Stimulated activated CD4-positive, alpha-beta T cell treated with anti-CD3 and anti-CD28 coated beads, Interleukin-4, amount 100 ng/mL, for 4 hours (primary cell): ENCODE measurements at places on chromosomes 6 and 20.

GRCh38 chr6:139587469-139587868, 213.0 kb upstream of the CITED2 start:
- DNase-seq, result no peak

GRCh38 chr6:8828376-8828775, 393.0 kb upstream of the SLC35B3 start:
- DNase-seq, result no peak

- DNase-seq, result no peak
These were observed 139.9 kb downstream of the MOXD1 start for GRCh38 chr6:132261354-132261753.

GRCh38 chr6:169963581-169964297, 212.3 kb downstream of the ERMARD start:
- DNase-seq, result no peak

GRCh38 chr6:167226383-167226685, 64.8 kb upstream of the UNC93A start:
- DNase-seq, result no peak

DNA sequence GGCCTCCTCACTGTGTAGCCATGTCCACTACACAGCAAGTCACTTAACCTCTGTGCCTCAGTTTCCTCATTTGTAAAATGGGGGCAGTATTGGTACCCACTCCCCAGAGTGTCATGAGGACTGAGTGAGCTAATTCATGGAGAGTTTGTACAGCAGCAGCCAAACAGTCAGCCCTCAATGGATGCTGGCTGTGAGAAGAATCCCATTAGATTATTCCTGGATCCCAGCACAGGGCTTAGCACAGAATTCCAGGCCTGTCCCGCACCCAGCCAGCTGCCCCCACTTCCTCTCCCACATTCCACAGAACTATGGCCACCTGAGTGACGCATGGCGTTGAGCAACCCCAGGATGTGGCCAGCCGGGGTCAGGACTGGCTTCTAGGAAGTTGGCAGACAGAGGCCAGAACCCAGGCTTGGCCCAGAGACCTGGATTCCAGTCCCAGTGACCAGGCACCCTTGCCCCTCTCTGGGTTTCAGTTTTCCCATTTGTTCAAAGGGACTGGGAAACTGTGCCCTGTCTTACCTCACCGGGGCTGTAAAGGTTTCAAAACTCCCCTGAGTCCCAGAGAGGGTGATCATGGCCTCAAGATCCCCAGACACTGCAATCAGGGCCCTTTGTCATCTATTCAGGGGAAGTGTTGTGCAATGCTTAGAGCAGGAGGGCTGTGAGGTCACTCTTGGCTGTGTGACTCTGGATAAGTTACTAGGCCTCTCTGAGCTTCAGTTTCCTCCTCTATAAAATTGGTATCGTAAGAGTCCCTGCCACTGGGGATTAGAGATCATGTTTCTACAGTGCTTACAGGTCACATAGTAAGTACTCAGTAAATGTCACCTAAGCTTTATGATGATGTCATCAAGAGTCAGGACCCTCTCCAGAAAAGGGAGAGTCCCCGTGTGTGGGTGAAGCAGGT, 3.0 kb upstream of the TGM2 start:
- no peak for DNase-seq

DNA sequence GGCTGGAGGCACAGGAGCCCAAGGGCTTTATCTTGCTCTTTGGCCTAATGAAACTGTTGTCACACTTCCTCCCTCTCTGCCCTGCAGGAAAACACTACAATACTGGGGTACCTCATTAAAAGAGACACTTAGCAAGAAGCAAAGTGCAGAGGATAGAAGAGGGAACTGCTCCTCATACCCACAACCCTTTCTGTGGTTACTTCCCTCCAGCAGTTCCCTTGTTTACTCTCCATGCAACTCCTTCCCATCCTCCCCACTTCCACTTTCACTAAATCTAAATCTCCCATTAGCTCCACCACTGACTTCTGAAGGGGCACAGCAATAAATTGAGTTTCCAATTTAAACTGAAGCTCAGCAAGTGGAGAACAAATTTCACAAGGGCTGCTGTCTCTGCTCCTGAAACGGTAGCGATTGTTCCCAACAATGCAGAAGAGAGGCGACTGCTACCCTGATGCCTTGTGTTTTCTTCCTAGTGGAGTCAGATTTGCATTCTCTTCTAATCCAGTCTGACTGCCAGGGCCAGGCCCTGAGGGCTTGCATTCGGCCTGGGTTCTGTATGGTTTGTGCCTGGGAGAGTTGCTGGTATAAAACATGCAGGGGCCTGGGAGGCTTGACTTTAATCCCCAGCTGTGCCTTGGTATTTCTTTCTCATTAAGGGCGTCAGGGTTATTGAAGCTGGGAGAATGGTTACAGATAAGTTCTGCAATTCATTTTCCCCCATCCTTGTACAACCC, 454.7 kb downstream of the TFAP2B start:
- DNase-seq, result no peak

DNA sequence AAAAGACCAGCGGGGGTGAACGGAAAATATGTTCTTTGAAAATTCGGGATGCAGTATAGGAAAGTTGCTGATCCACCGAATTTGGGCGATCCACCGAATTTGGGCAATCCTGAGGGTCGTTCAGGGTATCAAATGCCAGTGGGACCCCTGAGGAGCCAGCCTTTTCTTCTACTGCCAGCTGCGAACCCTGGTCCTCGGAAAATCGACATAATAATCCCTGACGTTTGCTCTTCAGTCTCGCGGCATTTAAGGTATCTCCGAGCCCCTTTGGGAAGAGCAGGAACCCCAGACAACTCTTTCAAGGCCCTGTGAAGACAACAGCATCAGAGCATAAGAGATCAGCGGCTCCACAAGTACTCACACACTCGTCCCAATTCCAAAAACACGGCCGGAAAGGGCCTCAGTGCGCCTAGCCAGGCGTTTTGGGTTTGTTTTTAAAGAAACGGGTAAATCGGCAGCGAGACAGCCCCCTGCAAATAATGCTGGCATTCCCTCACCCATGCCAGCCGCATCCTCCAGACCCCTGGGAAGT, 1.0 kb downstream of the SIM1 start:
- DNase-seq, result no peak

DNA sequence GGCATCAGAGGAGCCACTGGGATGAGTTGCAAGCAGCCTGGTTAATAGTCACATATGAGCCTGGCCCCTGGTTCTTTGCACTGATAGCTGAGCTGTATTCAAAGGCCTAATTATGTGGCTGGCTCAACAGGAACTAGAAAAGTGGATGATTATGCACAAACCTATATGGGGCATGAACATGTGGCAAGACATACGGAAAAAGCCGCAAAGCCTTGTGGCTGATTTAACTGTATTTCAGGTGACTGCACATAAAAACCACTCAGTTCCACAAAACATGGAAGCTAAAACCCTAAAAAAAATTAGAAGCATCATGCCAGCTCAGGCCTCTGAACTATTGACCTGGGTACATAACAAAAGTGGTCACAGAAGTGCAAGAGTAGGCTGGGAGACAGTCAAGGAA, 13.0 kb upstream of the MUC22 start:
- DNase-seq, result no peak

GRCh38 chr6:36312854-36313648, 23.6 kb downstream of the BNIP5 start:
- no peak for DNase-seq

DNA sequence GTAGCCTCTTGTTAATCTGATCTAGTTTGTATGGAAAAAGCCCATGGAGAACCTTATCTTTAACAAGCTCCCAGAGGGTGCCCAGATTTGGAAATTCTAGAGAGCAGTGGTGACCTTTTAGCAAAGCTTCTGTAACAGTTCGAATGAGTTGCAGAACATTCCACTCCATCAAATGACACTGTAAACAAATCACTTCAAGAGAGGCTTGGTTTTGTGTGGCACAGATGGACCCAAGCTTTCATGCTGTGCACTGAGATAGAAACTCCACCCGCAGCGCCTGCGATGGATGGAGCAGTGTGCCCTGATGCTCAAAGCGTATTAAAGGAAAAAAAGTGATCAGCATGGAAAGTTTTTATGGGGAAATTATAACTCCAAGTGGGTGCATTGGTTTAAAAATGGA, 55.1 kb upstream of the ISM1 start:
- DNase-seq, result no peak

DNA sequence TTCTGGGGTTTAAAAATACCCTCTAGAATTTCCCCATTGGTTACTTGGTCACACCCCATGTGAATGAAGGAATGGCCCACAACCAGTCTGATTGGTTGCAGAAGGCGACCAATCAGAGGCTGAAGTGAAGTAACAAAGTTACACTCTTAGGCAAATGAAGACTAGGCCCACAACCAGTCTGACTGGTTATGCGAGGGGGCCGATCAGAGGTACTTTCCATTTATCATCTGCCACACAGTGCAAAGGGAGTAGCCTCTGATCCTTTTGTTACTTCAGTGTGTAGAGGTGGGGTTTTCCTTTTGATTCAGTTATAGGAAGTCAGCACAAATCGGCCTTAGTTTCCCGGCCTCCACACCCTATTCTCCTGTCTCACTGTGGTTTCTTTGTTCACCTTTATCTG, 61.2 kb upstream of the SGK1 start:
- DNase-seq, result no peak

DNA sequence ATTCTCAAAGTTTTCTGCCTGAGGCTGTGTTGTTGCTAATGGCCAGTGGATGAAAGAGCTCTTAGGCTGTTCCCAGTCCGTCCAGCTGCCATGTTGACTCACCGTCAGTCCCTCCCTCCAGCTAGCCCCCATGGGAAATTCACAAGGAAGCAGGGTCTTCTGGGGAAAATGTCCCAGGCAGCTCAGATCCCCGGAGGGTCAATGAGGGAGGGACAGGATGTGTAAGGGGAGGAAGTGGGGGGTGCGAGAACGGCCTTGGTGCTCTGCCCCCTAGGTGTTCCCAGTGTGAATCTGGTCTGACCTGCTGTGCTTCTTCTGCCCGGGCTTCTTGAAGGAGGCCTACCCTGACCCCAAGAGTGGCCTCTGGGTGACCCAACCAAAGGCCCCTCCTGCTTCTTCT, 65.9 kb downstream of the CEBPB start:
- no peak for DNase-seq

GRCh38 chr6:164184410-164184809, 769.9 kb downstream of the QKI start:
- DNase-seq, result no peak

DNA sequence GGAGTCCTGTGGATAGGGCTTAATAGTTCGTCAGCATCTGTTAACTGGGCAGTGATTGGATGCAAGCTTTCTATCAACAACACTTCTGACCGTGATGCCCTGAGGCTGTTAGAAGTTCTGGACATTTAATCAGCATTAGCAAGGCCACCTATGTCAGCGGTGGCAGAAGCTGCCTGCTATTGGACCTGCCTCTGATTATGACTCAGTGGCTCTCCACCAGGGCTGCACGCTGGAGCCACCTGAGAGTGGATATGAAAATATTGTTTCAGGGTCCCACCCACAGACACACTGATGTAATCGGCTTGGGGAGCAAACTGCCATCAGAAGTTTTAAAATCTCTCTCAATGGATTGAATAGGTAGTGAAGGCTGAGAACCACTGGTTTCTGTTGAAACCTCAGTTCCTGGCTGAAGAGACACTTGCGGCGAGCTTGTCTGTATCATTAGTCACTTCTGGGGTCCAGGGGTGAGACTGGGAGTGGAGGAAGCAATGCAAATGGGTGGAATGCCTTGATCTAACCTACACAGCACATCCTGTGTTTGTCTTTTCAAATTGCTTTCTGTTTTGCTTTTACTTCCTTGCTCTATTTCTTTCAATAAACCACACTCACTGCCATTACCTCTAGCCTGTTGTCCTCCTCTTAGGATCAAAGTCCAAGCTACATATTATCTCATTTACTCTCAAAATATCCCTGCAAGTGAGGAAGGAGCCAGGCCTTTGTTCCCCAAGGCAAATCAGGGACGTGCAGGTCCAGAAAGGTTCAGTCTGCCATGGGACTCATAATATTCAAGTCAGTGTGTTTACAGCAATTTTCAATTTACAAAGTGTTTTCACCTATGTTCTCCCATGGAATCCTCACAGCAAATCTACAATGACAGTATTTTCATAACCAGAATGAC, 4.2 kb downstream of the CLIC5 start:
- DNase-seq, result peak; percentile 64

GRCh38 chr6:4901386-4902061, 102.3 kb downstream of the RPP40 start:
- no peak for DNase-seq

DNA sequence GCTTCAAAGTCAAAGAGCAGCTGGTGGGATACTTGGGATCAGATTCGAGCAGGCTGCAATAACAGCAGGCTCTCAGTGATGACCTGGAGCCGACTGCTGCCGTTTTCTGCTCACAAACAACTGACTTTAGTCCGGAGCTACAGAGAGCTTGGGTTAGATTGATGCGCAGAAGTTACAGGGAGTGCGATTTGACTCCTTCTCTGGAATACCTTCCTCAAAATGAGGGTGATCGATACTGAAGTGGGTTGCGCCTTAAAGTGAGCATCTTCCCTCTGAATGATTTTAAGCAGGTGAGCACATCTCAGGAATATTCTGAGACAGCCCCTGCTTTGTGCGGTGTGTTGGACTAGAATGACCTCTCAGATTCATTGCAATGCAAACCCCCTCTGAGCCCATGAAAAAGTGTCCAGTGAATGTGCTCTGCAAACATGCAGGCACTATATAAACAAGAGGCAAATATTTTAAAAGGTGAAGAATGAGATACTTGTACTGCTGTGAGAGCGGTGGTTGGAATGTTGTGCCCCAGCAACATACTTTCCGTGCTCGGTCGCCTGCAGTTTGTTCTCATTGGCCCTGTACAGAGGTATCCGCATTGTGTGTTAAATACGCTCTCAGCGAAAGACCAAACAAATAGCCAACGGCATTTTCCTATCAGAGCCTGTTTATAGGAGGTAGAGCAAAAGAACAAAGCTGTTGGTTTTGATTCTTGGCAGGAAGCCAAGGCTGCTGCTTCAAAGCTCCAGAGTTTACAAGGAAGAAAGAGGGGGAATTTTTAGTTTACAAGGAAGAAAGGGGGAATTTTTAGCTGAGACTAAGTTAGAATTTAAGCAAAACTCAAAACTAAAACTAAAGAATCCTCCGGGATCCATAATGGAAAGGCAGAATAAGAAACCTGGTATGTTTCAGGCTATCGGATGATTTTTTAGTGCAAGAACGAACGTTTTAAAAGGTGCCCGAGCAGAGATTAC, 67.7 kb downstream of the PHACTR2 start:
- DNase-seq, result no peak

GRCh38 chr6:158069800-158070195, 88.1 kb downstream of the SYNJ2 start:
- DNase-seq, result no peak

- no peak for DNase-seq
These were observed 20.7 kb downstream of the SYNJ2 start for GRCh38 chr6:158002249-158002950.

DNA sequence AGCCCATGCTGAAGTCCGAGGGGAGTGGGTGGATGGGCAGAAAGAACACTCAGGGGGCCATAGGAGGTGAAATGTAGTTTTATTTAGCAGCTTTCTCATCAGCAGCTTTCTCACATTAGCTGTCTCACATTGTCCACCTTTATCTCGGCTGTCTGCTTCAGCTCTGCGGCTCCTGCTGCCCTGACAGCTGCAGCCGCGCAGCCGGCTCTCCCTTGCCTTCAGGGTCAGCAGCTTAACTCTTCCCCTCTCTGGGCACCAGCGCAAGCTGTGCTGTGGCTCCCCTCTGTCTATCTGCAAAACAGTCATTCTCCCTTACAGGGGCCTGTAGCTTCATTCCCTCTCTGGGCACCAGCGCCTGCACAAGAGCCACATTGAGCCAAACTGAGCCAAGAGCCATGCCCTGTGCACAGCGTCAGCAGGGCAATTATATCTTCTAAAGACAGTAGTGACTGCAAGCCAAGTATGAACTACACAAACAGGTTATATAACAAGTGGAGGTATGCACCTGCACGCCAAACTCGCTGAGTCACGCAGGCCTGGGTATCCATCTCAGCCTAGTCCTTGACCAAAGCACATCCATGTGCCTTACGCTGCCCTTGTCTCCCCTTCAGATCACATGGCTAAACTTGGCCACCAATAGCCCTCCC, 198.8 kb downstream of the EYA2 start:
- DNase-seq, result no peak
